Effector memory CD4-positive, alpha-beta T cell (primary cell): ENCODE measurements at places on chromosomes 7 and 10.

- no peak for DNase-seq
Measured at GRCh38 chr7:9945131-9945530, 1028.5 kb upstream of the PHF14 start.

GRCh38 chr10:126972635-126973414, 67.6 kb downstream of the DOCK1 start:
- DNase-seq, result no peak

- no peak for DNase-seq
Measured at GRCh38 chr10:84176351-84176750, 2.8 kb downstream of the GPR15LG start.

- no peak for DNase-seq
Measured at GRCh38 chr10:127158662-127159061, 37.7 kb downstream of the INSYN2A start.

DNA sequence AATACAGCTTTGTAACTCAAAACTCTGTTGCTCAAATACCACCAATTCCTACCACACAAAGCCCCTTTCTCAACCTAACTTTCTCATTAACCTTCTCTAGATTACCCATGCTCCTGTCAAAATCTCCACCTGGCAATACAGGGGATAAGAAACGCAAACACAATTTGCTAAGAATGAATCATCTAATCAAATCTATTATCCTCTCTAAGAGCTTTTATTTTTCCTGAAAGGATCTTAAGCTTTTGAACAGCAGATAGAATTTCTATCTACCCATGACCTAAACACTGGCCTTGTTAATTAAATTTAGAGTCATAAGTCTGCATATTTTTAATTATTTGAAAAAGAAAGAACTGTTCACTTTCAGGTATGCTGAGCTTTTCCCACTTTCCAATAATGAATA, 98.3 kb downstream of the HBP1 start:
- DNase-seq, result no peak

- DNase-seq, result no peak
Measured at GRCh38 chr10:114172216-114172615, 1.8 kb downstream of the CCDC186 start.

DNA sequence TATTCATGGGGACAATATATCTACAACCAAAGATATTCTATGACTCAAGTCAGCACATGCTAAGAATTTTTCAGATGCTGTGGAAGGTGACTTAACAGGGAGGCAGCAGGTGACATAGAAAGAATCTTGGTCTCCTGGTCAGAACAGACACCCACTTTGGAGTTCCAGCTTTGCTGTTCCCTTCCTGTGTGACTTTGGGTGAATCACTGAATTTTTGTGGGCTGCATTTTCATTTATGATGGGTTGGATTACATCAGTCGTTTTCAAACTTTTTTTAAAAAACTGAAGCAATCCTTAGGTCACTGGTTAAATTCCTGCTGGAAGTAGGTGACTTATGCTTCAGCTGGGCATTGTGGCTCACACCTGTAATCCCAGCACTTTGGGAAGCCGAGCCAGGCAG, 24.9 kb downstream of the RGR start:
- no peak for DNase-seq

GRCh38 chr10:17166699-17167098, 34.8 kb downstream of the TRDMT1 start:
- no peak for DNase-seq

GRCh38 chr7:128122576-128123290, 91.5 kb upstream of the LRRC4 start:
- DNase-seq, result no peak

DNA sequence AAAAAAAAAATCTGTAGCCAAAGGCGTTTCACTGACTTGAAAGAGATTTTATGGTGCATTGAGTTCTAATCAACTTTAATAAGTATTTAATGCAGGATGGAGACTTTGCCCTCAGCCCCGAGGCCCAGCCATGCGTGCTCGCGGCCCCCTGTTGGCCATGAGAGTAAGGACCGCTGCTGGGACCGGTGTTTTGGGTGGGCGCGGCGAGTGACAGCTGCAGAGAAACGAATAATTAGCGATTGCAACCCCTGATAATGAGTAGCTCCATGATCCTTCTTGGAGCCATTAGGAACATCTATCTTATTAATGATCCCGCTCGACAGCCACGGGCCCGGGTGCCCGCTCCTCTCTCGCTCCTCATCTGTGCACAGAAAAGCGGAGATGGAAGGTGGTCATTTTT, 347.4 kb downstream of the RPS24 start:
- no peak for DNase-seq

- no peak for DNase-seq
Measured at GRCh38 chr7:80604436-80604835, 34.0 kb upstream of the CD36 start.

GRCh38 chr7:82527851-82528250, 84.3 kb upstream of the CACNA2D1 start:
- DNase-seq, result no peak

DNA sequence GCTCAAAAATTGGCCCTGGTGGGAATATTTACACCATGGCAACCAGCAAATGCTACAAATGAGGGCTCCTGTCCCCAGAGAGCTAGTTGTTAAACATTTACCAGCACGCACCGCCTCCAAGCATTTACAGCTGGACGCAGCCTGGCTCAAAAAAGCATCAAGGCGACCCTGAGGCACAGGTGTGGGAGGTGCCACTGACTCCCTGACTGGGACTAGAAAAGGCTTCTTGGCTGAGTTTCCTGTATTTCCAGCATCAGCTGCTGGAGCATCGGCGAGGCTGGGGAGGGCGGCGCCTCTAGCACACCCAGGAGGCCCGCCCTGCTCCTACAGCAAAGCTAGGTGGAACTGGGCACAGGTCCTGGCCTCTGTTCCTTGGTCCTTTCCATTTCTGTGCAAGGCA, 43.5 kb upstream of the ZRANB1 start:
- DNase-seq, result no peak

DNA sequence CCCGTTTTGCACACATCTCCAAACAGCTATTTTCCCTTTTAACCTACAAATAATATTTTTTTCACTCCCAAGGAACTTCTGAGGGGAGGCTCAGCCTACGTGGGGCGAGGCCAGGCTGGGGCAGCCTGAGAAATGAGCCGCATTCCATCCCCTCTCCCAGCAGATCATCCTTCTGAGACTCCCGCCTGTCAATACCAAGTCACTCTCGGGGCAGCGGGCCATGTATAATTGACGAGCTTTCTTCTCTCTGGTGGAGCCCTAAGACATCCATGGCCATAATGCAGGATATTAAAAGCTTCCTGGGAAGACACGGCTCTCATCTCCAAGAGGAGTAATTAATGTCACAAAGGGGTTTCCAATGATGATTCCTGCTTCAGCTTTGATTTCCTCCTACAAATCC, 37.8 kb upstream of the CHST15 start:
- DNase-seq, result no peak

DNA sequence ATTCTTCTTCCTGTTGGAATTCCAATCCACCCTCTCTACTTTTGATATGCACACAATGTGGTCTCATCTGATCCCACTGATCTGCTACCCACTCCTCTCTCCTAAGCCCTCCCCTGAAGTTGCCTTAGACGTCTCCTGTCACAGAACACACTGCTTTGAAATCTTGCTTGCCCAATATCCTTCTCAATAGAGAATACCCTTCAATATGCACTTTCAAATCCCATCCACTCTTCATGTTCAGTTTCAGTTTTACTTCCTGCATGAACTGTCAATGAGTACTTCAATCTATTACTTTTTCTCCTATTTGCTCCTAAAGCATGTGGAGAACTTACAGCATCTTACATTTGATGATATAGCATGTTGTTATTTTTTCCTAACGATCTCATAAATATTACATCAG, 93.5 kb downstream of the UPF2 start:
- no peak for DNase-seq

DNA sequence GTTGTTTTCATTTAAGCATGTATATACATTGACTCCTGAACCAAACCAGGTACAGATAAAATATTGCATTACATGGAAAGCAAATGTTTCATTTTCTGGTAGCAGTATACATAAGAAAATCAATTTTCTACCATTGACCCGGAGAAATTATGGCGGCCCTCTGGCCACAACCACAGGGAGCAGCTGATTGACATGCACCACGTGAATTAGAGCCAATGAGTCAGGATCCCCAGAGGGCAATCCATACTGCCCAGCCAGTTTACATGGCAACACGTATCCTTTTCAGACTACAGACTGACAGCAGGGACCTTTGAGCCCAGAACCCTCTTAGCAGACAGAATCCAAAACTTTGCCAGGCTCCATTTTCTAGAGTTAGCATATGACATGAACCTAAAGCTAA, 272.2 kb upstream of the NEBL start:
- DNase-seq, result no peak

GRCh38 chr7:105084581-105084980, 70.6 kb downstream of the KMT2E start:
- no peak for DNase-seq

GRCh38 chr7:88617185-88617584, 142.3 kb upstream of the ZNF804B start:
- DNase-seq, result no peak

DNA sequence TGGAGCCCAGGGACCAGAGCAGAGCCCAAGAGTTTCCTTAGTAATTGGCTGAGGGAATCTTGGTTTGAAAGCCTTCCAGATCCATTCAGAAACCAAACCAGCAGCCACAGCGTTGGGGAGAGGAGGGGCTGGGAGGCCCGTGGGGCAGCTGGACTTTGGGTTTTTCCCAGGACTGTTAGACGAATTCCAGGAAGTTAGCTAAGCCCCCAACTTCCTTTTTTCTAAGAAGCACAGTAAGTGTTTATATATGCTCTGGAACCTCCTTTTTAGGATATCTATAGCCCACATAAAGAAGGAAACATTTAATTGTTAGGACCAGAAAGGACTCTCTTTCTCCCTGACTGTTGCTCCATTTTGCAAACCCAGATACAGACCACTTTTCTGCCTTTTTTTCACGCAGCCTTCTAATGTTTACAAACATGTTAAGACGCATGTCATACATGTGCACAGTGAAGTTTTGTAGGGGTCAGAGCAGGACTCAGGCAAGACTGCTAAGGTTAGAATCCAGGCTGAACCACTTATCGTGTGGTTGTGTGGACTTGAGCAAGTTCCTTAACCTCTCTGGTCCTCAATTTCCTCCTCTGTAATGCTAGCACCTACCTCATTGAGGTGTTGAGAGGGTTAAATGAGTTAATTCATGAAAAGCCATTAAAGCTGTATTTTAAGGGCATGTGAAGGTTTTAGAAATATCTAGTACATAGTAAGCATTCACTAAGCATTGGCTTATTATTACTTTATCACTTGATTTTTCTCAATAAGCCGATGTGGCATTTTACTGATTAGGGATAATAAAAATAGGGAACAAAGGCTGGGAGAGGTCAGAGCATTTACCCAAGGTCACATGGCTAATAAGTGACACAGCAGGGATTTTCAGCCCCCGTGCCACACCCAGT, 42.4 kb downstream of the TBATA start:
- no peak for DNase-seq

DNA sequence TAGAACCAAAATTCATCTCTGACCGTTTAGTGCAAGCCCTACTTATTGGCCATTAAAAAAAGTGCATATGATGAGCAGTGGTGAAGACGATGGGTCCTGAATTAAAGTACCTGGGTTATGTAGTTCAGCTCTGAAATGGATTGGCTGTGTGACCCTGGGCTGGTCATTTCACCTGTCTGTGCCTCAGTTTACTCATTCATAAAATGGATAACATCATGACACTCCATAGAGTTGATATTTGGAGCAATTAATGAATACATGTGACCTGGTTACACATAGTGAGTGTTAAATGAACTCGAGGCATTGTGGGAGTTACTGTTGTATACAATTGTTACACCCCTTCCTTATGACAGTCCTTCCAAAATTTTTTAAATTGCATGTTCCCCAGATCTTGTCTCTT, 9.1 kb downstream of the MAP3K8 start:
- DNase-seq, result no peak

DNA sequence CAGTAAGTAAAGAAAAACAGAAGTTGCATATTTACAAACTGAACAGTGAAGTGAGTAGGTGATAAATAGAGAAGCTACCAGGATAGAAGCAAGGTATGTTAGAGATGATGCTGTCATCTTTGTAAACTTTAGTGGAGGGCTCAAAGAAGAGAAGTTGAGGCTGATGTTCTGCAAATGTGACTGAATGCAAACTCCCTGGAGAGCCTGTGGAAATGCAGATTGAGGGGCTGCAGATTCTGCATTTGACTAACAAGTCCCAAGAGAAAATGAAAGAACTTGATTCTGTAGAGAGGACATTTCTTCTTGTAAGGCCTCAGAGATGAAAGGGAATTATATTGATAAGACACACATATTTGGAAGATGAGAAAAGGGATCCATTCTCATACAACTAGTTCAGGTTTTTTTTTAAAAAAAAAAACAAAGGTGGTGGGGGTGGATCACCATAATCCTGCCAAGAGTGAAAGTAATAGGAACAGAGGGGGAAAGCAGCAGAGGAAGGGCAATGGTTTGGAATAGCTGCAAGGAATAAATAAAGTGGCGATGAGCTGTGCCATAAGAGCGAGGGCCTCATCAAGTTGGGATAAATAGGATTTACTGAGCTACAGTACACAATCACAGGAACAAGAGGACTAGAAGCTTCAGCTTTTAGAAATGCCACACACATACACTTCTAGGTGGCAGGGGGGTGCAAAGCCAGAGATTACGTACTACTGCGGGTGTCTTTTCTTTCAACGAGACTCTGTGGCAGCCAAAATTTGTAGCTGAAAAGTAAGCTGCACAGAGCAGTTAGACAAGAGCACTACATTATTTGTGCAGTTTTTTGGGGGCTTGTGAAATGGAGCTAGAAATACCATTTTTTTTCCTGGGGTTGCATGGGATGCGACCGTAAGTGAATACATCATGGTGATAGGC, 778.5 kb downstream of the NRG3 start:
- no peak for DNase-seq

GRCh38 chr10:90887555-90887954, 15.8 kb downstream of the RPP30 start:
- DNase-seq, result no peak

GRCh38 chr7:26865094-26865388, 651 bp upstream of the SKAP2 start:
- DNase-seq, result no peak

GRCh38 chr7:130444234-130444633, 3.4 kb upstream of the CEP41 start:
- no peak for DNase-seq

DNA sequence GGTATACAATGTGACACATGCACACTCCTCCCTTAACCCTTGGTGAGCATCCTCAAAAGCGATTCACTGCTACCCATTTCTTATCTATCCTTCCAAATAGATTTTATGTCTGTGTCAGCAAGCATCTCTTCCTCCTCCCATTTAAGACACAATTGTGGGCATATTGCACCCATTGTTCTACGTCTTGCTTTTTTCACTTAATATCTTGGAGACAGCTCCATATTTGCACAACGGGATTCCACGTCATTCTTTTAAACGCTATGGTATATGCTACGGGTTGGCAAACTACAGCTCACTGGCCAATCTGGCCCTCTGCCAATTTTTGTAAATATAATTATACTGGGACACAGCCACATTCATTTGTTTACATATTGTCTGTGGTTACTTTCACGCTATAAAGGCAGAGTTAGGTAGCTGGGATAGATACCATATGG, 88.6 kb downstream of the RNF216 start:
- DNase-seq, result no peak

DNA sequence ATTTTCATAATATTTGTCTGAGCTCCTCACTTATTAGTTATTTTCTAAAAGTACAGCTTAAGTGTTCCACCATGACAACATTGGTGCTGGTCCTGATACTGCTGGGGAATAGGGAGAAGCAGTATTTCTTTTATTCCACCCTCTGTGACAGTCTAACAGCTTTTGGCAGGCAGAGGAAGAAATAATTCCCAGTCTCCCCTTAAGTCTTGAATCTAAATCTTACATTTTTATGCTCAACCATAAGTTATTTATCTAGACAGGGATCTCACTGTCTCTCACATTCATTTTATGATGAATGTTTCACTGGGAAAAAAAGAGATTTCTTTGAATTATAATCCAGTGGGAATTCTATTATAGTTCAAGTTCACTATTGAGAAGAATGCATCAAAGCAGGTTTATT, 71.5 kb downstream of the MAGI2 start:
- DNase-seq, result no peak
